ENCODE measurements at places on chromosomes 3 and 15.
A peak's percentile ranks its signal among the peaks of the same experiment; 100 is the strongest.

DNA sequence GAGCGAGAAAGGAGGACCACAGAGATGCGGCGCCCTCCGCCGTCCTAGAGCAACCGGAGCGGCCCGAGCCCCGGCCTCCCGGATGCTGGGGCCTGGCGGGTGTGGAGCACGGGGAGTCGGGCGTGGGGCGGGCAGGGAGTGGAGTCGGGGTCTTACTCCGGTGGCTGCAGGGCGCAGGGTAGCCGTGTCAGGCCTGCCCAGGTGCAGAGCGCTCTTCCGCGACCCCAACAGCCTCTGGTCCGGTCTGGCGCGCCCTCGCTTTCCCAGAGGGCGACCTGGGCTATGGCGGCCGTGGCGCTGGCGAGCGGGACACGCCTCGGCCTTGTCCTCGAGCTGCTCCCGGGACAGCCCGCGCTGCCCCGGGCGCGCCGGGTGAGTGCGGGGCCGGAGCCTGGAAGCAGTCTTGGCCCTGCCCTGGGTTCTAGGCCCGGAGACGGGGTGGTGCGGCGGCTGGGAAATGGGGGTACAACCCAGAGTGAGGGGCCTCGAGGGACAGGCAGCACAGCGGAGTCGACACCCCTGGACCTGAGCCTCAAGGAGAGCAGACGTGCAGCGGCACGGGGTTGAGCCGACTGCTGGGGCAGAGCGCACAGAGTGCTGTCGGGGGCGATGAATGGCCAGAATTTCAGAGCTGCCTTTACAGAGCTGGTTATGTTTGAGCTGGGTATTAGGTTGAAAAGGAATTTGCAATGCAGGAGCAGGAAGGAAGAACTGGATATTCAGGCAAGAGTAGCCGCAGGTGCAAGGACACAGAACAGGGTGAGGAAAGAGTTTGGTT lies at the start of gene ZNF662:
ZNF662 (plus strand) TSS at position 73 of the 778 bp plus-strand sequence. CDS start 1,973 bp downstream, outside the sequence.
- DNase-seq: no peak

GRCh38 chr15:63991706-63992105 lies 54.6 kb downstream of the DAPK2 start:
- DNase-seq: no peak

- no peak for DNase-seq
Measured at GRCh38 chr3:89740080-89740880, 632.9 kb downstream of the EPHA3 start.

DNA sequence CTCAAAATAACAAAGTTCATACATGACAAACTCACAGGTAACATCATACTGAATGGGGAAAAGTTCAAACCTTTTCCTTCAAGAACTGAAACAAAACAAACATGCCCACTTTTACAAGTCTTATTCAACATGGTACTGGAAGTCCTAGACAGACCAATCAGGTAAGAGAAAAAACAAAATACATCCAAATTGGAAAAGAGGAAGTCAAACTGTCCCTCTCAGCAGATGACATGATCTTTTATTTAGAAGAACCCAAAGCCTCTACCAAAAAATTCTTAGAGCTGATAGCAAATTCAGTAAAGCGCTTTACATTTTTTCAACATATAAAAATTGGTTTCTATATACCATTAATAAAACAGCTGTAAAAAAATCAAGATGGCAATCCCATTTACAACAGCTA lies 219.4 kb downstream of the STAG1 start:
- no peak for DNase-seq

- no peak for DNase-seq
Measured at GRCh38 chr15:41941644-41942415, 30.5 kb downstream of the EHD4 start.

GRCh38 chr3:146781059-146781458 lies 175.9 kb upstream of the PLSCR5 start:
- no peak for DNase-seq

DNA sequence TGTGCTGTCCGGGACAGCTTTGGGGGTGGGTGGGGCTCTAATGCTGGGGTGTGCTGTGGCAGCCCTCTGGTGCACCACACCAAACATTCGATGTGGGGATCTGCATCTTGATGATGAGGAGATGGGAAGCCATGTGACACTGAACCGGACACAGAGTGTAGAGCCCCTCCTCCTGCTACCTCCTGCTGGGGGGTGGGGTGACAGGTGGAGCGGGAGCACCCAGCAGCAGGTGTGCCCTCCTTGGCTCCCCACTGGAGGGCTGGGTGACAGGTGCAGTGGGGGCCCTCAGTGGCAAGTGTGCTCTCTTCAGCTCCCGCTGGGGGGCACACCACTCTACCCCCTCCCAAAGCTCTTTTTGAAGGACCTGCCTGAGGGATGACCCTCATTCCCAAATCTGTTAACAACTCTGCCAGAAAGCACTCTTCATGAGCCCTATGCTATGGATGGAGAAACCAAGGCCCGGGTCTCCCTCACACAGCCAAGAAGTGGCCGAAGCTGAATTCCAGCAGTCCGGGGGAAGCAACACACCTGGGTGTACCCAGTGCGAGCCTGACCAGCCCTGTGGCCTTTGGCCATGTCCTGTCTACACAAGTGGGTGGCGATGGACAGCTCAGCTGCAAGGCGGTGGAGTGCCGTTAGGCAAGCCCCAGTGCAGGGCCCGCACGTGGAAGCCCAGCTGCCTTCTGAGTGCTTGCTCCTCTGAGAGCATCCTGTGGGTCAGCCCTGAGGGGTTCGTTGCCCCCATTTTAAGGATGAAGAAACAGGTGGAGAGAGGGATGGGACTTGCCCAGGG lies 609 bp upstream of the UROC1 start:
- peak; percentile 28 for DNase-seq

DNA sequence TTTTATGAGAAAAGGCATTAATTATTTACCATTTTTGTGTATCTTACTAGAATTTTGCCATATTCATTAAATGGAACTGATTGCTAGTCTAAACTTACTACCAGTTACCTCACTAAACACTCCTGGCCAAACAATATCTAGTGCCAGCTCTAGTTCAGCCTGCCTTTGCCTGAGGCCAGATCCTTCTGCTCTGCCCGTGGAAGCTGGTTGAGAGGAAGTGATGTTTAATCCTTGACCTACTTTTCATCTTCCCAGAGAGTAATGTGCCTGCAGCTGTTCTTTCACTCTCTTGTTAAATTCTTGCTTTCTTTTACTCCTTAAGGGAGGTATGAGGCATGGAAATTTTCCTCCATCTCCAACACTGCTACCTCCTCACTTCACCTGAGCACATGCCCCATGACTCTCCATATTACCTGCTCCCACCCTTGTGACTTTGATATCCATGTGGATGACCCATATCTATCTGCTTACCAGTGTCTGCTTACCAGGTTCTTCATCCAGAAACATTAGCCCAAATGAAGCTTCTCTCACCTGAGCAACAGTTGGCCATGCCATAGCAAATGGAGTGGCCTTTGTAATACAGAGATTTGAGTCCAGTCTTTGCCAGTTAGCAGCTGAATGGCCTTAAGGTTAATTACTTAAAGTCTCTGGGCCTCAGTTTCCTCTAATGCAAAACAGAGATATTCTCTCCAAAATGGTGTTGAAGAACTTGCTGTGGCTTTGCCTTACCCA lies 53.4 kb downstream of the UBE2E1 start:
- no peak for DNase-seq

GRCh38 chr3:172163320-172163719 lies 123.9 kb downstream of the FNDC3B start:
- no peak for DNase-seq

DNA sequence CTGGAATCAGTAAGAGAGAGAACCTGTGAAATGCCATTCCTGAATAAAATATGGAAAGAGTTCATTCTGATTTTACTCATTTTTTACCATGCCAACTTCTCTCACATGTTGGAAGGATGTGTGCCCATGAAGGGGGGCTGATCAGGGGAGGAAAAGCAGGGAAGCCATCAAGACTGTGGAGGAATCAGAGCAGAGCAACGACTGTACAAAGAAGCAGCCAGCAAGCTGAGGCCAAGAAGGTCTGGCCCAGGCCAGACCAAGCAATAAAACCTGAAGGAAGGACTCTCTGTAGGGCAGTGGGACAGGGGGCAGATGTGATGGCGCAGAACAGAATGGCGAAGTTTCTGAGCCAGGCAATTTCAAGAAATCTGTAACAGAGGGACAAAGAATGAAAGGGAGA lies 24.0 kb upstream of the ARNT2 start:
- DNase-seq: no peak

- DNase-seq: no peak
Measured at GRCh38 chr3:55879901-55880331, 392.8 kb upstream of the WNT5A start.

DNA sequence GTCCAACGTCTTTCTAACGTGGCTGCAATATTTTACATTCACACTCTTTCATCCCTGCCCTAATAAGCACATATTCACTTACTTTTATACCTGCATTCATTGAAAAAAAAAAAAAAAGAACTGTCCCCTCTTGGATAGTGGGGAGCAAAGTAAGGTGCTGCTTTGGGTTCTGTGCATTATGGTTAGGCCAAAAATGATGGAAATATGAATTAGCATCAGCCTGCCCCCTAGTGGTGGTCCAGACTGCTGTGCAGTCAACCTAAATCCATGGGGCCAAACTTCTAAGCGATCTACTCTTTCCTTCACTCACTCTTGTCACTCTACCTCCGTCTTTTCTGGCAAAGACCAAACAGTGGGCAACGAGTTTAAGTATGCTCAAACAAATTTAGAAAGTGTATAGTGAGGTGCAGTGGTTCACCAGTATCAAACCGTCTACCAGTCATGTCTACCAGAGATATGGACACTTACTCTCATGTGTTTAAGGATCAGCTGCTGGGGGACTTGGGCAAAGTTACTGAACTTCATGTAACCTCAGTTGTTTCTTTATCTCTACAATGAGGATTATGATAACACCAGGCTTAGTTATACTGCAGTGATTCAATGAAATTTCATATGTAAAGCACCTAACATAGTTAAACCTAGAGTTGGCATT lies 61.5 kb upstream of the GRM7 start:
- DNase-seq: peak; percentile 8

- DNase-seq: no peak
Measured at GRCh38 chr3:12901623-12902045, 60.3 kb upstream of the RPL32 start.

DNA sequence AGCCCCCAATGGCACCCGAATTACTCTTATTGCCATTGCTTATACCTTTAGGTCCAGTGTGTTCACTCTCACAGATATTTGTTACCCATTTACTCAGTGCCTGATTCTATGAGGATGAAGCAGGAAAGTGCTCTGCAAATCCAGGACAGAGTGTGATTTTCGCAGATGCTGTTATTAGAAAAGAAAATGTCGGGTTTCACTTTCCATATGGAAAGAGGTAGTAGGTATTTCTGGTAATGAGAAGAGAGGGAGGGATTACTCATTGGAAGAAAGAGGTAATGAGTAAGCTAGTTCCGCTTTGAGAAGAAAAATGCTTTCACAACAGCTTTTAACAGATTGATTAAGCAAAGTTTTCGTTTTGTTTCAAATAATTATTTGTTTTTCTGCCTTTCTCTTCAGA lies 336.3 kb upstream of the CFAP20DC start:
- no peak for DNase-seq

- DNase-seq: no peak
Measured at GRCh38 chr3:71805199-71805598, 20.3 kb upstream of the PROK2 start.

GRCh38 chr3:188133646-188134045 lies 20.3 kb upstream of the LPP start:
- no peak for DNase-seq

All from NCI-H345 (cell line).